ENCODE measurements at places on chromosomes 2 and 18. TPM values are rescaled to one million over a fixed set of nuclear protein-coding genes. Genes with fewer than 3 reads are reported as not detected.
A peak's percentile ranks its signal among the peaks of the same experiment; 100 is the strongest.

DNA sequence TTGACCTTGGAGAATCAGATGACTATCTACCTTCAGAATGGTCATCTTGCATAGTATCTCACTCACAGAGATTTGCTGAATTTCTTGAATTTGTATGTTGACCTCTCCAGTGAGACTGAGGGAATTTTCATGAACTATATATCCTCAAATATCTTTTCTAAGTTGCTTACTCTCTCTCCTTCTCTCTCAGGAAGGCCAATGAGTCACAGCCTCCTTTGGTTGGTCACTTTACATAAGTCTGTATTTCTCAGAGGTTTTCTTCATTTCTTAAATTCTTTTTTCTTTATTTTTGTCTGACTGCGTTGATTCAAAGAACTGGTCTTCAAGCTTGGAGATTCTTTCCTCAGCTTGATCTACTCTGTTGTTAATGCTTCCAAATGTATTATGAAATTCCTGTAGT is 51.7 kb downstream of the VIT start:
- no peak for DNase-seq

DNA sequence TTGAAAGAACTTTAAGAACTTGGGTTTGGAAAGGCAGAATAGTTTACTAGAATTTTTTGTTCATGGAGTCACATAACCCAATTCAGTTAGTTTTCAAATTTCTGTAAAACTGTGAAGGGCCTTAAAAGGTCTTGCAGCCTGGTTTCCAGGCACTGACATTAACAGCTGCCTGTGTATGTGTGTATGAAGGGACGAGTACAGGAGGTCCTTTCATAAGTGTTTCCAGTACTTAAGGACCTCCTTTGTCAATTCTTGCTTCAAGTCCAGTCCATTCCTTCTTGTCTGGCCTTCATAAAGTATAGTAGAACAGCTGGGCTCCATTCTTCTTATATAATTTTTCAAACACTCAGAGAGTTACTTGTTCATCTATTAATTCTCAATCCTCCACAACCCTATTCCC is 136.5 kb downstream of the NR4A2 start:
- DNase-seq: no peak

DNA sequence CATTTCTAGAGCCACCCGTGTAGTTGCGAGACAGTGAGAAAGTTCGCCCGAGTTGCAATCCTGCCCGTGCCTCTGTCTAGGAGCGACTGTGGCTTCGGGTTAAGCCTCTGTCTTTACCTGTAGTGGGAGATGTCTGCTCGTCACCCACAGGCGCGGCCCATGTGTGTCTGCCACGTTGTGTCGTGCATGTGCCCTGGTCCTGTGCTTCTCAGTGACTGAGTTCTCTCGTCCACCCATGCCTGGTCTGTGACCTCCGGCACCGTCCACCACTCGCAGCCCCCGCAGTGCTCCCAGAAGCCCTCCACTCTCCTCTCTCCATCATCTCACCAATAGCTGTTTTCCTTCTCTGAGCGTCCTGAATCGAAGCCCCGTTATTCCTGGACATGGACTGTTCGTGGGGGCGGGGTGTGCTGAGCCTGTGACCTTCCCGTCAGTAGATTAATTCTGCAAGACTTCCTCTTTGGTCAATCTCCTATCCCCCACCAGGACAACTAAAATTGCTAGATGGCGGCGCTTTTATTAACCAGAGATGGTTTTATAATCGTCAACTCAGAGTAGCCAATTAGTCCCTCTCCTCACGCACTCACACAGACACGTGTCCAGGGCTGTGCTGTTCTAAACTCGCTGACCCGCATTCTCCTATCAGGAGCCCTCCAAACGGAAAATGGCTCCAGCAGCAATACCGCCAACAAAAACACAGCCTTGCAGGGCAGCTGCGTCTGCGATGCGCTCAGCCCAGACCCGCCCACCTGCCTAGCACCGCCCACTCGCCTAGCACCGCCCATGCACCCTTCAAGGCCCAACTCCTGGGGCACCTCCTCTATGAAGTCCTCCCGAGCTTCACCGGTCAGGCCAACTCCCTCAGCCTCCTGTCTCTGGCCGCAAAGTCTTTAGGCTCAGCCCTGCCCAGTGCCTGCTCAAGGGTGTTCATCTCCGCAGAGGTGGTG is 119.4 kb downstream of the TWIST2 start:
- no peak for DNase-seq

- no peak for DNase-seq
These were observed 93.9 kb downstream of the RHOB start for GRCh38 chr2:20540587-20541293.

DNA sequence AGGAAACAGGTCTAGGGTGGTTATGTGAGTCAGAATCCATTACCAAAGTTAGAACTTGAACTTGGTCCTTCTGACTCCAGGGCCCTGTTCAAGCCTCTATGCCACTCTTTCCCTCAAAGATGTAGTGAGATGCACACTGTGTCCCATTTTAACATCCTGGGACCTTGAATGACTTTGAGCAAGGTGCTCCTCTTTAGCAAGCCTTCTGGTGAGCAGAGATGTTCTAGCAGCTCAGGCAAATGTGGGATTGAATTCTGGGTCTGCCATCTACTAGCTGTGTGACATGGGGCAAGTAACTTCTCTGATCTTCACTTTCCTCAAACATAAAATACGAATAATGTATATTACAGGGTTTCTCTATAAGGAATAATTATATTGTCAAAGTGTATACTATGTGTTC is 294.0 kb upstream of the CXCR4 start:
- no peak for DNase-seq

DNA sequence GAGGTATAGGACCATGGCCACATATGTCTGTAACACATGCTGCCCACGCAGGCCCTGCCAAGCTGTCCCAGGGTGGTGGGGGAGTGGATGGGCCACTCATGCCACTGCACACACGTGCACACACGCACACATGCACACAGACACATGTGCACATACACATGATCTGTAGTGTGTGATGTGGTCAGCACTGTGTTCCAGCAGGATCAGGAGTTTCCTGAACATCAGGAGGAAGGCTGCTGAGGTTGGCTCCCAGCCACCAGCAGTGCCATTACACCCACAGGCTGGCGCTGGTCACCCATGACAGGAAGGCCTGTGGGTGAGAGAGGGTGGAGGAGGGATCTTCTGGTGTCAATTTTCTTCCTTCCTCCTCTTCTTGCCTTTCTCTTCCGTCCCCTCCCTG is 44.7 kb downstream of the POMC start:
- no peak for DNase-seq

GRCh38 chr2:105738658-105739241 is 6.0 kb upstream of the NCK2 start:
- no peak for DNase-seq

GRCh38 chr18:58532298-58532697 is 96.6 kb downstream of the ALPK2 start:
- DNase-seq: no peak

GRCh38 chr2:134926231-134926931 is 7.8 kb downstream of the CCNT2 start:
- peak; percentile 63 for DNase-seq

DNA sequence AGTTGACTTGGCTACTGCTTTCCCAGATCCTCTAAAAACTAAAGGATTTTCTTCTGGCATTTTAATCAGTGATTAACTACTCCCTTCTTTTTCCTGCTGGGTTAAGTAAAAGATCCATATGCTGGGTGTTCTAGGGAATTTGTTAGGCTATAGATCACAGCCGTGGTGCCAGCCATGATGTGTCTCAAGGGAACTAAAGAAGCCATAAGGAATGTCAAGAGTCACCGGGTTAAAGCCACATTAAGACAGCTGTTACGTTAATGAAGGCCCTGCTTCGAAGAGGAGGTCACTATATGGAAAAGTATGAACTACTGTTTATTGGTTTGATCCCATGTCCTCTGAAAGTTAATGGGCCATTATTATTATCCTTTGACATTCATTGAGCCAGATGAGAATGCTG is 70.7 kb downstream of the PAX3 start:
- no peak for DNase-seq

- no peak for DNase-seq
These were observed 2010.0 kb upstream of the PIK3C3 start for GRCh38 chr18:39945076-39945475.

The CBLN2 gene
- 1.7 TPM for total RNA-seq

The SLC4A5 gene
- total RNA-seq: under 0.01 TPM

The PID1 gene
- total RNA-seq: 16.4 TPM
